Activated naive CD4-positive, alpha-beta T cell (primary cell): ENCODE measurements at places on chromosomes 16 and 17.

DNA sequence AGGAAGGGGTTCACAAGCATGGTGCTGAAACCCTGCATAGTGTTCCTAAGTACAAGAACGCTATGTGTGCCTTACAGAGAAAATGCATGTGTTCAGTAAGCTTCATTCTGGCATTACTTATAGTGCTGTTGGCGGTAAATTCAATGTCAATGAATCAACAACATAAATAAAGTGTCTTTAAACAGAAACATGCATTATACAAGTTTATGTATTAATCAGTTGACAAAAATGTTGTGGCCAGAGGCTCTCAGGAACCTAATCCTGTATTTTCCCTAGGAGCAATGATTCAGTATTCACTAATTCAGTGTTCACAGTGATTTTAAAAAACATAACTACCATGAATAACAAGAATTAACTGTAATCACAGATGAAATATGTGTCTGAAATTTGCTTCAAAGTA is 47.1 kb upstream of the MYOCD start:
- DNase-seq = no peak

GRCh38 chr17:60468371-60468770 is 46.1 kb downstream of the CHCT1 start:
- DNase-seq = no peak

- DNase-seq = no peak
Measured at GRCh38 chr17:27630607-27631410, at the start of gene LGALS9. Gene LGALS9, plus strand, starts transcription at chr17:27631188. Its CDS starts 78 bp downstream, at chr17:27631266.

DNA sequence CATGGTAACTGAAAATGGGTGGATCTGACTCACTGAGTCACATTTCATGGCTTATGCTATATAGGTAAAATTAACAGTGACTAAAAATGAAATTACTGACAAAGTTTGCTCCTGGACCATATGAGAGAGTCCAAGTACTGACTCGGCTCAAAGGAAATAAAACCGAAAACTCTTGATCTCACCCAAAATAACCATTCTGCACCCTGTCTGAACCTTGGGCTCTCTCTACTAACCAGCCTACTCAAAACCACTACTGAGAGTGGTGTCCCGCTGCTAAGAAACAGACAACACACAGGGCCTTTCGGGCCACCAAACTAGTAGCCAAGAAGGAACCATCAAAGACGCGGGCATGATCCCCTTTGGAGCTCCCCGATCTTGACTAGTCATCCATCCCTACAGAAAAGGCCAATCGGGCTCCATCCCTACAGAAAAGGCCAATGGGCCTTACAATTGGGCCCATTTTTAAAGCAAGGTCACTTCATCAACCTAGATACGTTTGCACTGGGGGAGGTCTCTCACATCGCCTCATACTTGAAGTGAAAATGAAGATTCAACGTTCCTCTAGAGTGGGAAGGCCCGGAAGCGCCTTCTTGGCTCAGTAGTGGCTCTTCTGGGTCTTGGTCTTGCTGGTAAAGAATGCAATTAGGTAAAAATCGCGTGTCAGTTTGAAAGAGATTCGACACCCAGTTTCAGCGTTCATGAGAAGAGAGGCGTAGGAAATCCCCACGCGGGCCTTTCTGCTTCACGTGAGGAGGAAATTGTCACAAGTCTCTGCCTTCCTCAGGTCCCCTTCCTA is 720 bp upstream of the ZPBP2 start:
- DNase-seq = no peak

- DNase-seq = no peak
Measured at GRCh38 chr17:60610473-60610872, 10.5 kb downstream of the PPM1D start.
